Mesothelial cell of epicardium (in vitro differentiated cells): ENCODE measurements at places on chromosomes 12 and 14.

GRCh38 chr12:67827820-67828383 lies 161.3 kb upstream of the IFNG-AS1 start:
- DNase-seq: no peak

DNA sequence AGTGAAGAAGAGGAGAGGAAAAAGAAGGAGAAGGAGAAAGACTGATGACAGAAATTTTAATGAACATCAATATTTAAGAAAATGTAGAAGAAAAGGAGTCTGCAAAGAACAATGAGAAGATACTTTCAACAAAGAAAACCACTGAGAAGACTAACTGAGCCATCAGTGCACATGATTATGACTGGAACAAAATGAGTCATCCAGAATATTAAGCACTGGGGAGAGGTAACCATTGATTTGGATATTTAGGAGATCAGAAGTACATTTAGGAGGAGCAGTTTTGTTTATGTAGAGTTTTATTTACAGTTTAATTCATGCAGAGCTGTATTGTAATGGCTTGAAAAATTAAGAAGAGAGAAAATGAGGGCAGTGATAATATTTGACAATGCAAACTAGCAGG lies 159.1 kb downstream of the C12orf50 start:
- DNase-seq: no peak

DNA sequence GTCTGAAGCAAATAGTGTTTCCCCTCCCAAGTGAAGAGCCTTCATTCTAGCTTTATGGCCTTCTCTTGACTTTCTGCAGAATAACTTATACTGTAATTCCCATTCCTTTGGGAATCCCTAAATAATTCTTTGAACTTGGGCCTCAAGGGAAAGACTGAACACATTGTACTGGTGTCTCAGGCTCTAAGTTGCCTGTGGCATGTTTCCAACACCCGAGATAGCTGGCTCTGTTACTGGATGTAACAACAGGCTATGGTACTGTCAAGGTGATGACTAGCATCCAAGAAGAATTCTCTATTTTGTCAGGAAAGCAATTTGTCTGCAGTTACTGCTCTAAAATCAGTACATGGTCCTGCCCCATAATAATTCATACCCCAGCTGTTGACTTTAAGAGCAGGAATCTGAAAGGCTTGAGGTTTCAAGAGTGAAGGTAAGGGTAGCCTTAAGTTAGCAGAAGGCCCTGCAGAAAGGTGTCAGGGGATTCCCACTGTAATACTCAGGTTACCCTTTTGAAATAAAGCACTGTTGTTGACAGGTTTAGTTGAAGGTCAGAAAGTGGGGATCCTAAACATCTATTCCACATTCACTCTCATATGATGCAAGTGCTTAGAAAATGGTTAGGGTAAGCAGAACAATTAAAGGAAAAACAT lies 5.2 kb downstream of the GPX2 start:
- DNase-seq: no peak

GRCh38 chr12:113241191-113242025 lies 20.1 kb downstream of the TPCN1 start:
- DNase-seq: no peak

- DNase-seq: no peak
Measured at GRCh38 chr12:120737557-120738251, 12.1 kb downstream of the ACADS start.

GRCh38 chr14:60636879-60637478 lies 12.3 kb downstream of the SIX1 start:
- no peak for DNase-seq

DNA sequence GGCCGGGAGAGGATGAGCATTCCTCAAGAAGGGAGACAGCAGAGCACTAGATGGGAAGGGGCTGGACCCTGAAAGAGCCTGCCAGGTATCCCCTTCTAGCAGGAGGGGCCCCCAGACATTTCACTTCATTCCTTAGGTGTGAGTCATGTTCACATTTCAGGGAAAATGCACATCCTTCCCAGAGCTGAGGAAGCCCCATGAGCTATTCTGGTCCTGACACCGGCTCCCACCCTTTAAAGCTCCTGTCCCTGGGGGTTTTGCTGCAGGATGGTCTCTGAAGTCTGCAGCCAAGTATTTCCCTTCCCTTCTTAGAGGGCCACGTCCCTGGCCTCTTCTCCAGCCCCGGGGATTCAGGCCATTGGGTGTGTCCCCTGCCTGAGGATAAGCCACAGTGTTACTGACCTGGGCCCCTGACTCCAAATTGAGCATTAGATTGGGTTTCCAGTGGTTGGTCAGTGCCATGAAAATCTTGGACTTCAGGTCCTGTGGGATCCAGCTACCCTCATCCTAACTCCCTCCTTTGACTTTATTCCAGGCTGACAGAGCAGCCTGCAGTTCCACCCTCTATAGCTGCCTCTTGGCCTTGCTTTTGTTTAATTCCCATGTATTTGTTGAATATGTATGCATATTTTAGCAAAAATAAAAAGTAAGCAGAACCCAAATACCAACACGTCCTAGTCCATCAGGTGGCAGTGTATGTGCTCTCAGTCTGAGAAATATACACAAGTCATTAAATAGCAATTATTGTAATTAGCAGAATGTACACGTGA lies 267.1 kb downstream of the CACNA1C start:
- DNase-seq: no peak

- DNase-seq: no peak
Measured at GRCh38 chr14:76305268-76305826, 70.6 kb upstream of the ESRRB start.

GRCh38 chr12:66589095-66589494 lies 89.8 kb downstream of the GRIP1 start:
- DNase-seq: no peak

- no peak for DNase-seq
Measured at GRCh38 chr14:74038020-74038859, 19.1 kb downstream of the BBOF1 start.

DNA sequence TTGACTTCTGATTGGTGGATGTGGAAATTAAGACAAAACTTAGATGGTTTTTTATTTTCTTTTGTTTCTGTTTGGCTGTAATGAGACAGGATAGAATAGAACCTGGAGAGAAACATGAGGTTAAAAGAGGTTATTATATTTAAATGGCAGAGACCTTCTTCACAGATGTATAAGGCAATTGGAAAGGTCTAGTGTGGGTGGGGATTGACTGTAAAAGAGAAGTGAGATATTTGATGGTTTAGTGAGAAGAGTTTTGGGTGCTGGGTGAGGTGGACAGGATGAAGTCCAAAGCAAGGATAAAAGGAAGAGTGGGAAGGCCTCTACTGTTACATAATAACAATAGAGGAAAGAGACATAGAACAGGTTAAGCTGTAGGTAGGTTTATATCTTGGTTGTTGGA lies 43.8 kb upstream of the PPM1H start:
- no peak for DNase-seq

DNA sequence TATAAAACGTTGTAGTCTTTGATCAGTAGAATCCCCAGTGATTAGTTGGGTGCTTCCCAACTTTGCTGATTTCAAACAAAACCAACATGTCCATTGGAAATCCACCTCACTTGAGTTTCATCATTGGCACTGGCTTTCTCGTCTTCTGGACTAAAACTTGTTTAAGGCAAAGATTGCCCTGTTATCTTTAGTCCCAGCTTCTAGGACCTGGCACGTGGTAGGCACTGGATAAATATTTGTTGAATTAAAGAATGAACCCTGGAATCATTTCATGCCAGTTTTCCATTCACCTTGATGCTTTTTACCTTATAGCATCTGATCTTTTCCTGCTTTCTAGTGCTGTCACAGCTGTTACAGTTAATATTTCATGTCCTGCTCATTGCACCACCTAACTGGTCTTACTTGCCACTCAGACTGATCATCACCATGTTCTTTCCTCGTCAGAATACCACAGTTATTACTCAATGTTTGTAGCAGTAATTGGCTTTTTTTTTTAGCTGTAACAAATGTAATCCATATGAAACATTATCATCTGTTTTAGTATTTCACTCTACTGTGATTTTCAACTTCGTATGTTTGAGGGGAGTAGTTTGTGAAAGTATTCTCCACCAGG lies 7.3 kb upstream of the C12orf50 start:
- no peak for DNase-seq

- no peak for DNase-seq
Measured at GRCh38 chr12:98453070-98453469, 62.3 kb upstream of the TMPO start.

DNA sequence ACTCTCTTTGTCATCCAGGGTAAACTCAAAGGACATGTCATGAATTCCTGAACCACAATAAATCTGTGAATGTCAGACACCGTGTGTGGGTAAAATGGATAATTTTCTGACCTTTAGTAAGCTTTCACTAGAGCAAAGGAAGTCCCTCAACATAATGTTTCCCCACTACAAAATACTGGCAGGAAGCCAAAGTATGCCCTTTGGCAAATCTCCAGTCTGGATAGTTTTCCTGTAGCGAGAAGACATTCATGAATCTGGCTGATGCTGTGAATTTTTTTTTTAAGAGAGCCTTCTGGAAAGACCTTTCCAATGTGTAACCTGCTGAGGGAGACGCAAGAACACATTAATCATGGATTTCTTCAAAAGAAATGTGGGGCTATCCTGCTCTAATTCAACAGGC lies 389.6 kb upstream of the DDHD1 start:
- peak; percentile 80 for DNase-seq
